ENCODE measurements at places on chromosomes 2 and 18. TPM values are rescaled to one million over a fixed set of nuclear protein-coding genes. Genes with fewer than 3 reads are reported as not detected.

ACYP2 gene
- total RNA-seq = 55.2 TPM

OSBPL1A gene
- total RNA-seq = 86.3 TPM

ALPP gene
- not detected for total RNA-seq

KIAA1328 gene
- 7.5 TPM for total RNA-seq

RTKN gene
- total RNA-seq = 27.1 TPM
